ENCODE measurements at places on chromosomes 6 and 20. TPM values are rescaled to one million over a fixed set of nuclear protein-coding genes. Genes with fewer than 3 reads are reported as not detected.

The HMGCLL1 gene
- 1.2 TPM for total RNA-seq

DNA sequence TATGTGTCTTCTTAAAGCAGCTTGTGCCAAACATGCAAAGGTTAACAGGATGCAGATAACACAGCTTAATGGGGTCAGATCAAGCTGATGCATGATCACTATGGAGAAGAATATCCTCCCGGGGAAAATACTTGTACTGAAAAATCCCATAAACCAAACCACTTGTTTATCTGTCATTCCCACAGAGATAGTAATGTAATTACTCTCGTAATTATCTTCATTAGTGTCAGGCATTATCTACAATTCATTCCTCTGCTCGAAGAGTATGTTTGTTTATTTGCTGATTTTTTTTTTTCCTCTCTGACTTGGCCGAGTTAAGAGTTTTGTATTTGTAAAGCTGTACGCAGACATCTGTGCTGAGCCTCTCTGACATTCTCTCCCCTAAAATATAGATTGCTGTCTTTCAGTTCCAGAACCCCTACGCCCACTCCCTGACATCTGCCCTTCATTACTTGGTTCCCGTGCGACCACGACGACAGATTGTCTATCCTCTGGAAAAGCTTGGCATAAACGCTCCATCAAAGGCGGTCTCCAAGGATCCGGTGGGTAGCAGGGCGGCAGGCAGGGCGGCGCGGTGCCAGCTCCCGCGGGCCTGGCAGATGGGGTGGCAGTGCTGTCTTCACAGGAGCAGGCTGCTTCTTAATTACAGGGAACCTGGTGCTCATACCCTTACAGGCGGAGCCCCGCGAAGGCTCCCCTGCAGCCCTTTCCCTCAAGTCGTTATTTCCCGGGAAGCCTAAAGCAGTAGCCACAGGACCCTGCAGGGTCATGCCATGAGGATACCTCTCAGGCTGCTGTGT, 147.2 kb downstream of the CFAP61 start:
- no peak for DNase-seq

The CTAGE9 gene
- total RNA-seq: not detected

DNA sequence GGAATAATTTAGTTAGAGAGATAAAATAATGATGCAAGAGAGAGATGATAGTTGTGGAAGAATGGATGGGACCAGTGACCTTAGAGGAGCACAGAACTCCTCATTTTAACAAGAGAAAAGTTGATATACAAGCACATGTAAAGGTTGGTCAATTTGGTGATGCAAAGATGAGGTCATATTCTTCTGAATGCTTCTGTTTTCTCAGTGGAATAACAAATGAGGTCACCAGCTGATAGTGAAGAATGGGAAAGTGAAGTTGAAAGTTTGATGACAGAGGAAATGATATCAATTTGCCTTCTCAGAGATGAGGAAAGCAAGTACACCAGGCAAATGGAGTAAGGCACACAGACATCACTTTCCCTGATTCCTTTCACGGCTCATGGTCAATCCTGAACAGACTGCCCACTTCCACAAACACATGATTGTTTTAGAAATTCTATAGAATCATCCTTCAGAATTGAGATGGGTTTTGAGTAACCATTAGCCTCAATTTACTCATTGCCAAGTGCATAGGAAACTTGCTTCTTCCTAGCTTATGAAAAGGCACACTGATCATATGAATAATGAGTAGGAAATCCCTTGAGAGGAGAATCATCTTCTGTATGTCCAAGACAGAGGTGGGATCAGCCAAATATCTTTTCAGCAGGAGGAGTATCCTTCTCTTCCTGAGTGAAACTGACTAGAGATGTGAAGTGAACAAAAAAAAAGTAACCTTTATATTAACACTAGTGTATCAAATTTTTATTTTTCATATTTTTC, 82.4 kb upstream of the TCF21 start:
- no peak for DNase-seq

- peak; percentile 86 for DNase-seq
Observed at GRCh38 chr20:41145821-41146620, 8.7 kb downstream of the PLCG1 start.

The KIF25 gene
- total RNA-seq: 0.24 TPM

GRCh38 chr20:44431502-44432234, 44.0 kb upstream of the TTPAL start:
- no peak for DNase-seq

The OARD1 gene
- 15.4 TPM for total RNA-seq

DNA sequence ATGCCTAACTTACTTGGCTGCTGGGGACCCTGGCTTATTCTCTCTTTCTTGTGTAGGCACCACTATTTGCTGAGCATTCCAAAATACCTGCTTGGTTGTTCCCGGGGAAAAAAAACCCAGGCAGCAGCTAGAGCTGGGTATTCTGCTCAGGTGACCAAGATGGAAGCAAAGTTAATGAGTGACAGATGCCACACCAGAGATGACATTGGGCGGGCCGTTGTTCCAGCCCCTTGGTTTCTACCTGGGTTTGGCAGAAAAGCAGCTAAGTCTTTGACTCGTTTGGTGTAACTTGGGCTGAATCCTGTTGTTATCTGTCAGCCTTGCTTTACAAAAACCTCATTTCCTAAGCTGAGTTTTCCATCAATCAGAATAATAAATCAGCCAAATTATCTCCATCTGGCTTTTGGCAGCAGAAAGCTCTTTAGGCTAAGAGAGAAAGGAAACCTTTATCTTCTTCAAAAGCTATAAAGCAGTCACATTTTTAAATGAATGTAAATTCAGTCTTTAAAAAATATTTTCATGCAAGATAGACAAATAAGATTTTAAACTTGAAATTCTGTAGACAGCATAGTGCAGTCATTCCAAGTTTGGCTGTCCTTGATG, 202.0 kb upstream of the GMDS start:
- DNase-seq: no peak

GRCh38 chr20:56111961-56112730, 106.8 kb upstream of the CBLN4 start:
- no peak for DNase-seq

DNA sequence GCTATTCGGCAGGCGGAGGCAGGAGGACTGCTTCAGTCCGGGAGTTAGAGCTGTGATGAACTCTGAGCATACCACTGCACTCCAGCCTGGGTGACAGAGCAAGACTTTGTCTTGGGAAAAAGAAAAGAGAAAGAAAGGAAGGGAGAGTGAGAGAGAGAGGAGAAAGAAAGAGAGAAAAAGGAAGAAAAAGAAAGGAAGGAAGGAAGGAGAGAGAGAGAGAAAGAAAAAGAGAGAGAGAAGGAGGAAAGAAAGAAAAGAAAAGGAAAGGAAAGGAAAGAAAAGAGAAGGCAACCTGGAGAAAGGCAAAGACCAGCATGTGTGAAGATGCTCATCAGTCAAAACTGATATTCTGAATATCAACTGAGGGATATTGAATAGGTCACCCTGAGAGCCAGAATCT, 143.1 kb upstream of the SASH1 start:
- no peak for DNase-seq

GRCh38 chr6:35015476-35015875, 125.7 kb downstream of the TCP11 start:
- DNase-seq: no peak

The SLC22A7 gene
- total RNA-seq: not detected

- no peak for DNase-seq
Observed at GRCh38 chr6:118656847-118657451, 5.6 kb upstream of the CEP85L start.

The MOXD1 gene
- 1.6 TPM for total RNA-seq

GRCh38 chr20:33472868-33473435, 16.9 kb upstream of the CBFA2T2 start:
- no peak for DNase-seq

The SLC35F1 gene
- 7.7 TPM for total RNA-seq

DNA sequence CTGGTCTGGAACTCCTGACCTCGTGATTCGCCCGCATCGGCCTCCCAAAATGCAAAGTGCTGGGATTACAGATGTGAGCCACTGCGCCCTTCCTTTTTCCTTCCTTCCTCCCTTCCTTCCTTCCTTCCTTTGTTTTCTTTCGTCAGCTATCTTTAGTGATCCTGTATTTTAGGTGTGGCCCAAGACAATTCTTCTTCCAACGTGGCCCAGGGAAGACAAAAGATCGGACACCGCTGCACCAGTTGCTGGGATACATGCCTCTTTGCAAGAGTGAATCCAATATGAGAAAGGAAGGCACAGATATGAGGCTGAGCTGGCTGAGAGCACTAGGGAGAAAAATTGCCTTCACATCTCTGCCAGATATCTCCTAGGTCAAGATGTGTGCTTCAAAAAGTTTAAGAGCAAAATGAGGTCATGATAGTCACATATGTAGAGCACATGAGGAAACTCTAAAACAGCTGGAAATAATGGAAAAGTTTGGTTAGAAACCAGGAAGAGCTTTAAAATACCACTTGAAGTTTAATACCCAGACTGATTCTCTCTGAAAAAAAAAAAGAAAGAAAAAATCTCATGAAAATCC, 41.8 kb downstream of the OR2B2 start:
- no peak for DNase-seq

The CDC5L gene
- total RNA-seq: 20.7 TPM

DNA sequence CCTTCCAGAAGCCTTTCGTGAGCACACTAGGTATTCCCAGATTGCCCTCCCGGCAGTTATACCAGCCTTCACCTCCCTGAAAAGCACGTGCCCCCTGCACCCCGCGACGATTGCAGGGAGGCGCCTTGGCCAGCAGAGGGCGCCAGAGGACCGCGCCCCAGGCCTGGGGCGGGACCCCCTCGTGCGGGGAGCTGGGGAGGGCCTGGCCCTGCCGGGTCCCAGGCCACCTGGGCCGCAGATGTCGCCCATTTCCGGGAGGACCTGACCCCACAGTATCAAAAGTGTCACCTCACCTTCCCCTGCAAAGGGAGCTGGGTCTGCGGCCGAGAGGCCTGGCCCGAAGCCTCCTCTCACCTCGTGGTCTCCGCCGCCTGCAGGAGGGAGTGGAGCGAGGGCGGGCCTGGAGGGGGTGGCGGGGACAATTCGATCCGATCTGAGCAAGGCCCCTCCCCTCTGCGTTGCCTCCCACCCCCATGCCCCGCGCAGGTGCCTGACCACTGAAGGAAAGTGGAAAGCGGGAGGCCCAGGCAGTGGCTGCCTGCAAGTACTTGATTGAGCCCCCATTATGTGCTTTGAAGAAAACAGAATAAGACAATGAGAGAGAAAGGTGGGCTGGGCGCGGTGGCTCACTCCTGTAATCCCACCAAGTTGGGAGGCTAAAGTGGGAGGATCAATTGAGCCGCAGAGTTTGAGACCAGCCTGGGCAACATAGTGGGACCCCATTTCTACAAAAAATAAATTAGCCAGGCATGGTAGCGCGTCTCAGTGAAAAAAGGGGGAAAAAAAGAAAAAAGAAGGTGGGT, 3.5 kb upstream of the SNAI1 start:
- DNase-seq: no peak

- no peak for DNase-seq
Observed at GRCh38 chr20:54014293-54014926, 56.0 kb downstream of the BCAS1 start.

- no peak for DNase-seq
Observed at GRCh38 chr6:27545271-27546046, 72.6 kb upstream of the ZNF184 start.

DNA sequence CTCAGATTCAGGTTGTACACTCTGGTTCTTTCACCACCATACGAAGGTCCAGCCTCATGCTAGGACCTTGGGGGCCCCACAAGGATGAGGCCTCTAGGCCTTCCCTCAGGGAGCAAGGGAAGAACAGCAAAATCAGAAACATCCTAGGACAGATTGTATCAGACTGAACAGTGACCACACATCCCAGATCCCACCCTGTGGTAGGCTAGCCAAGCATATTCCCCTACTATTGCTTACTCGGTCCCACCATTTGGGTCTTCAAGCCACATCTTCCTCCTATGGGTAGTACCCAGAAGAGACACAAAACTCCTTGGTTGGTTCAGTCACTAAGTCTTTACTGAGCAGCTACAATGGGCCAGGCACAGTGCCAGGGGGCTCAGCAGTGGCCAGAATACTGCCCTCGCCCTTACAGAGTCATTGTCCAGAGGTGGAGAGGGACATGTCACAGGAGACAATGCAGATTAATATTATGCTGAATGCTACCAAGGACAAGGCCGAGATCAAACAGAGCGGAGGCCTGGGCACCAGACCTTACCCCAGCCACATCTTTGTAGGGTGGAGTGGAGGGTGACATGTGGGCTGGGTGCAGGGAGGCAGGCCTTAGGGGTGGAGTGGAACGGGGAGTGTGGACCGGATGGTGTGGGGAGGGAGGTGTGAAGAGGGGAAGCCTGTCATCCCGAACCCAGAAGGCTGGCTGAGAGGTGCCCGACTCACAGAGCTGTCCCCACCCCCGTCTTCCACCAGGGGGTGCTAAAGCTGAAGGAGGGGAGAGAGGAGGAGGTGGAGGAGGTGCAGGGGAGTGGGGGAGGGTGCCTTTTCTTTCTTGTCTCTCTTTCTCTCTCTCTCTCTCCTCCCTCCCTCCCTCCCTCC, 6.8 kb upstream of the MAPK13 start:
- peak; percentile 92 for DNase-seq

The NT5E gene
- 5.9 TPM for total RNA-seq

The LCA5 gene
- total RNA-seq: 2.6 TPM

The HLA-DPA1 gene
- 35.8 TPM for total RNA-seq

GRCh38 chr6:161750686-161751085, 476.8 kb upstream of the AGPAT4 start:
- no peak for DNase-seq

The EDN3 gene
- total RNA-seq: not detected

DNA sequence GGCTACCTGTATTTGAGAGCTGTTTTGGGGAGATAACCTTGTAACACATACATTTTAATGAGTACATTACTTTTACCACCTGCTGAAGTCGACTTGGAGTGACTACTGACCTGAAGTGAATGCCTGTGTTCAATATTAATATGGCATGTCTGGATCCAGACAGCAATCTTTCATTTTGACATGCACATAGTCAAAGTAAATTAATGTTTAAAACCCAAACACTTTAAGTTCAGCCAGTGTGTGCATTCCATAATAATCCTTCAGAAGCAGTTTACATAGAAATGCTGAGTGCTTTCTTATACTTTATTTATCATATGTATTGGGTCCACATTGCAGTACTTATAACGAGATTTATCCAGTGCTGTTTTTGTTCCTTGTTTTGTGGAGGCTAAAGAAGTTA, 38.0 kb downstream of the CDKAL1 start:
- no peak for DNase-seq

GRCh38 chr20:43949741-43950618, 35.3 kb downstream of the TOX2 start:
- DNase-seq: no peak

DNA sequence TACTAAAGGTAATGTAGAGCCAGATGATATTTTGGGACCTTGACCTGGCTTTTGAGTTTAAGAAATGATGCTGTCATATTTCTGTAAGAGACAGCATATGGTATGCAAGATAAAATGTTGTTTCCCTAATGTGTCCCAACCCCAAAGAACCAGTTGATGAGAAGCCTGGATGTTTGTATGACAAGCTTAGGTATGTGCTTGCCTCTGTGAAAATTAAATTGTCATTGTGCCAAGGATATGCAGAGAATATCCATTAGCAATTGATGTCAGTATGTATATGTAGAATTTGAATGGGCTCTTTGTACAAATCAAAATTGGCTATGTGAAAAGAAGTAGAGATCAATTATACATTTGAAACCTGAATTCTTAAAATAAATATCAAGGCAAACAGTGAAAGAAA, 650.8 kb upstream of the EYS start:
- DNase-seq: no peak

- DNase-seq: peak; percentile 66
Observed at GRCh38 chr6:49915035-49915434, 48.7 kb upstream of the CRISP1 start.

- DNase-seq: no peak
Observed at GRCh38 chr20:36154700-36155628, at the start of gene EPB41L1. EPB41L1 (plus strand) TSS chr20:36154740; CDS start chr20:36173778, 19,038 bp downstream.

The IP6K3 gene
- total RNA-seq: 16.6 TPM

Data from cardiac septum (tissue), 1 donor.